ENCODE measurements at places on chromosomes 5 and 9.

- DNase-seq, result no peak
Measured at GRCh38 chr9:77965445-77966123, 66.0 kb downstream of the GNAQ start.

DNA sequence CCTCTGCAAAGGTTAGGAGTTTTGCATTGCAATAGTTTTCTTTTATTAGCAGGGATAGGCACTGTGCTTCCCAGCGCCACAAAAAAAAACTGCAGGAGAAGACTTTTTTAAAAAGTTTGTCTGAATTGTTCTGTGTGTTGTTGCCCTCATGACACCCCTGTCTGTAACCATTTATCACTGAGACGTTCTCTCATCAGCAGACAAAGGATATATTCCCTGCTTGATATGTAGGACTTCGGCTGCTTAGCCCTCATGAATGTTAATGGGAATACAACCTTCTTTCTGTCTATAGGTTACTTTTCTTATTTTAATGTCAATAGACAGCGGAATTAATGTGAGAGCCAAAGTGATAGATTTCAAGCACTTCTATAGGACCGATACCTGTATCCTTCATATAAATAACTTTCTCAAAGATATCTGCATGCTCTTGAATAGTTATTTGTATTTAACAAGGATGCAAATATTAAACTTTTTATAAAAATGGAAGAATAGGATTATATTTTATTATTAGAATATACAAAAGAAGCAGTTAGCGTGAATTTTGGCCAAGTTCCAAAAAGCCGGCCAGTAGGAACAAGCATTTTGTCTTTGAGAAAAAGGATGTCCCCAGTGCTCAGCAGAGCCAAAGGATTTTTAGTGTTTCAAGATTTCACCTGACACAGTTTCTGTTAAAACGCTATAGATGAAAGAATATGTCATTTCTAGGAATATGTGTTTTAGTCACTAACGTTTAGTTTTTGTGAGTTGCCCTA lies 1.5 kb upstream of the LYSMD3 start:
- DNase-seq, result no peak

DNA sequence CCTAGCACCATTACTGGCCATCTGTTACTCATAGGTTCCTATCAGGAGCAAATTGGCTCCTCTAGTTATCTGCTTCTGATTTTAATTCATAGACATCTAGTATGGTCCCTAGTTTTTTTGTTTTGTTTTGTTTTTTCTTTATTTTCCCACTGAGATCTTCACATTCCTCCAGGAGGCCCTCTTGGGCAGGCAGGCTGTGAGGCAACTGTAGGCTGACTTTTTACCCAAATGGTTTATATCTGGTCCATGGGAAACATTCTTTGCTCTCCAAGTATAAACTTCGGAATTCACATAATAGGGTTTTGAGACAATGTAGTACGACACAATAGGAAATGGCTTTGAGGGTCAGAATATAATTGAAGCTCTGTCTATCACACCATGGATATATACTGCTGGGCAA lies 250.9 kb upstream of the DAB2 start:
- no peak for DNase-seq

- DNase-seq, result no peak
Measured at GRCh38 chr5:103785569-103785968, 223.0 kb upstream of the NUDT12 start.

DNA sequence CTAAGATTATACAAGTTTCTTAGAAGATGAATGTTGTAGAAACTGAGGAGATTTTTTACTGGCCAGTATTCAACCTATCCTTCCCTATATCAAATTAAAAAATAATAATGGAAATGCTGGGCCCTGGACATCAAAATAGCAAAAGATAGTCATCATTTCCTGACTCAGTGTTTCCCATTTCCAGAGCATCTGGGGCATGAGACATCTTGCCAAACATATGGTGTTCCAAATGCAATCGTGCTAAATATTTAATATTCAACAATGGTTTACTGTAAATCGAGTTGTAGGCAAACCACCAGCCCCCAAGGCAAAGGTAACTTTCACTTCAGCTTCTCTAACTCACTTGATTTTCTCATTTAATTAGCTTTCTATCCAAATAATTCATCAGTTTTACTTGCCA lies 152.9 kb downstream of the FRMD3 start:
- DNase-seq, result no peak

DNA sequence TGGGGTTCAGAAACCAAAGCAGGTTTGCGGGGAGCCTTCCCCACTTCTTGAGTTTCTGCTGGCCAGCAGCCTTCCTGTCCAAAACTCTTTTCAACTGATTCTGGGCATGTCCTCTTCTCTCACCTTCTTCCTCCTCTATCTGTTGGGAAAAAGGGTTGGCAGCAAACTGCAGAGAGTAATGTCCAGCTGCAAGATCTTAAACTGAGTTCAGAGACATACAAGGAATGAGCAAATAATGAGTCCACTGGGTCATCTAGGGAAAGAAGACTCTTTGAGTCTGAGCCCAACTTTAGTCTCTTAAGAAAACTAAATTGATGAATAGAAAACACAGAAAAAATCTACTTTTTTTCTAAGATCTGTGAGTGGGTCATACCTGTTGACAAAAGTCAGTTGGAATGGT lies 16.5 kb downstream of the ANKDD1B start:
- DNase-seq, result no peak

- DNase-seq, result no peak
Measured at GRCh38 chr9:125133403-125134329, 9.7 kb downstream of the SCAI start.

DNA sequence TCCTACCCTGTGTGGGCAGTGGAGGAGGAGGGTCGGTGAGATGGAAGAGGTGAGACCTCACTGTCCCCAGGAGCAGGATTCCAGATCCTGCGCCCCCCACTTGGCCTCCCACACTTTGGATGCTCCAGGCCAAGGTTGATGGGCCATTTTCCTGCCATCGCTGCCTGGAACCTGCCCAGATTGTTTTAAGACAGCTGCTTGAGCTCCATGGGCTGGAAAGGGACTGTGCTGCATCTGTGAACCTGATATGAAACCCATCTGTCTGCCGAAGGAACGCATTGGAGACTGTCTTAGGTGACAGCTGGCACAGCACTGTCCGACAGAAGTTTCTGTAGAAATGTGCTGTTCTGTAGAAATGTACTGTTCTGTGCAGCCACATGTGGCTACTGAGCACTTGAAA lies 72.7 kb upstream of the SLC25A48 start:
- DNase-seq, result no peak

DNA sequence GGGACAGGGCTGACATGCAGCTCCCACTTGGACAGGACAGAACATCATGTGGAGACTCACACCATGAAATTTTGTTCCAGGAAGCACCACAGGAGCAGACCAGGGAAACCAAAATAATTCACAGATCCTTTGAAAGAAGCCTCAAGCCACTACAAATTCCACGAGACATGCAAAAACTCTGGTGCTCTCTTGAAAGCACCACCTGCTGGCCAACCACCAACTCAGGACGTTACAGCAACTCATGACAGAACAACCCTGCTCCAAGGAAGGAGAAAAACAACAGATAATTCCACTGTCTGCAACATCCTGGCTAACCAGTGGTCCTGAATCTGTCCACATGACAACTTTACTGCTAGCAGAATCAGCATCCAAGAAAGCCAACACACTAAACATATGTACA lies 516.0 kb downstream of the SPATA31D1 start:
- DNase-seq, result no peak

- no peak for DNase-seq
Measured at GRCh38 chr5:178839319-178839704, 20.4 kb upstream of the ZNF354B start.

DNA sequence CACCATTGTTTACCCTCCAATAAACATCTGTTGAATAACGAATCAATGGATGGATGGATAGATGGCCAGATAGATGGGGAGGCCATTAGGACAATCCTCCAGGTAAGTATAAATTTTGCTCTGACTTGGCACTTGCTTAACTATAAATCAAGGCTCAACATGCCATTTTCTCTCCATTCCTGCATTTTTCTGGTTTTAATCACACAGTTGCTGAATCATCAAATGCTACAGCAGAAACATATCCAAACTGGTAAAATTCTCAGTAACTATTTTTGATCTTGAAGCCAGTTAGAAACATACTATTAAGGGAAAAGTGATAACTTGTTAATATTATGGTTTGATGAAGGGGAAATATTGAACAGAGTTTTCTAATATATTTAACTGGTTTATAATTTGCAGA lies 71.5 kb upstream of the MTAP start:
- no peak for DNase-seq

All from CMK (cell line).